ENCODE measurements at places on chromosomes 6 and 20.

- no peak for DNase-seq
Observed at GRCh38 chr20:55533632-55534031, 471.7 kb downstream of the CBLN4 start.

GRCh38 chr6:13579911-13580310, 5.5 kb downstream of the SIRT5 start:
- DNase-seq: no peak

- peak; percentile 26 for DNase-seq
Observed at GRCh38 chr6:54135665-54136369, 24.6 kb downstream of the MLIP start.

DNA sequence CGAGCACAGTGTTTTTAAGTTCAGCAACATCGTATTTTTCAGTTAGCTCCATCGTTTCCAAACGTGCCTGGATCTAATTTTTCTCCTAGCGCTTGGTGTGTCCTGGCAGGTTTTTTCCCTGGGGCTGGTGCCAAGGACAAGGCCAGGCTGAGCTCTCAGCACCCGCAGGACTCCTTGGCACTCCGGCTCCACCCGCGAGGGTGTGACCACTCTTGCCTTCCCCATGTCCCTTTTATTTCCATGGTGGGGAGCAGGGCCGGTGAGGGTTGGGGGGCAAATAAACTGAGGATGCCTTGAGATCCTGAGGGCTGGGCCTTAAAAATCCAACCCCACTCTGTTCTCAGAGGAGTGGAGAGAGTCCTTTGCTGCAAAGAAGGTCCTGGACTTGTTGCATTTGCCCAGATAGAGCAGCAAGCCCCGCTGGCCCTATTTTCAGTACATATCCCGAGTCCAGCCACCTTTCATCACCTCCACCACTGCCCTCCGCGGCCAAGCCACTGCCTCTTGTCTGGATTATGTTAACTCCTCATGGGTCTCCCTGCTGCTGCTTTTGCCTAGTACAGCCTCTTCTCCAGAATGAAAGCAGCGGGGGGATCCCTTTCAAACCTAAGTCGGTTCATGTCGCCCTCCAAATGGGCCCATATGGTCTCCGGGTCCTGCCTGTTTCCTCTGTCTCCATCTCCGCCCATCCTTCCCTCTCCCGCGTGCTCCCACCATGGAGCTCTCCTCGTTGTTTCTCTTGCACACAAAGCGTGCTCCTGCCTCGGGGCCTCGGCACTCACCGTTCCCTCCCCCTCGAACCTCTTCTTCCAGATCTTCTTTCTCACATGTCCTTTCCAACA, 4.5 kb upstream of the RAB44 start:
- no peak for DNase-seq

DNA sequence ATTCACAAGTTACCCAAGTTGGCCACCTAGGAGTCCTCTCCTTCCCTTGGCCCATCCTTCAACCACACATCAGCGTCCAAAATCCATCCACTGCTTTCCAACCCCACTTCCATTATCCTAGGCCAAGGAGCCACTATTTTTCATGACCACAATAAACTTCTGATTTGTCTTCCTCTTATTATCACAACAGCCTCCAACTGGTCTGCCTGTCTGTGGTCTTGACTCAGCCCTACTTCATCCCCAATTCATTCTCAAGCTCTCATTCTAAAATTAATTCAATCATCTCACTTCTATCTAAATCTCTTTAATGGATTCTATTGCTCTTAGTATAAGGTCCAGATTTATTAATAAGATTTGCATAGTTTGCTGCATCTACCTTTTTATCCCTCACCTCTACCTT, 189.0 kb upstream of the PRDM1 start:
- DNase-seq: no peak

Measured in NCI-H748 treated with DMSO at 0.1 percent for 48 hours (cell line).